CD4-positive, alpha-beta T cell treated with Interleukin-12 subunit alpha and Interleukin-12 subunit beta, for 1 hour (primary cell): ENCODE measurements at places on chromosomes 2 and 18.

- no peak for DNase-seq
Measured at GRCh38 chr2:239717706-239718105, 307.4 kb downstream of the NDUFA10 start.

GRCh38 chr18:63155910-63156773, 163.4 kb downstream of the BCL2 start:
- peak; percentile 38 for DNase-seq

GRCh38 chr2:238446371-238446770, 19.6 kb downstream of the ASB1 start:
- no peak for DNase-seq

GRCh38 chr2:69780921-69781320, 39.0 kb downstream of the ANXA4 start:
- DNase-seq = no peak

DNA sequence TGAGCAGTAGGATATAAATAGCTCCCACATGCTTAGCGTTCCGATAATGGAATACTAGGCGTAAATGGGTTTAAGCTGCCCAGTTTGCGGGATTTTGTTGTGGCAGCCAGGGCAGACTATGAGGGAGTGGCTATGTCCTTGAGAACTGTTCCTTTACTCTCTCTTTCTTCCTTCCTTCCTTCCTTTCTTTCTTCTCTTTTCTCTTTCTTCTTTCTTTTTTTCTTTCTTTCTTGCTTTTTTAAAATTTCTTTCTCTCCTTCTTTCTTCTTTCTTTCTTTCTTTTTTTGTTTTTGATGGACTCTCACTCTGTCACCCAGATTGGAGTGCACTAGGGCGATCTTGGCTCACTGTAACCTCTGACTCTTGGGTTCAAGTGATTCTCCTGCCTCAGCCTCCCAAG, 9.1 kb upstream of the PRELID3A start:
- no peak for DNase-seq

DNA sequence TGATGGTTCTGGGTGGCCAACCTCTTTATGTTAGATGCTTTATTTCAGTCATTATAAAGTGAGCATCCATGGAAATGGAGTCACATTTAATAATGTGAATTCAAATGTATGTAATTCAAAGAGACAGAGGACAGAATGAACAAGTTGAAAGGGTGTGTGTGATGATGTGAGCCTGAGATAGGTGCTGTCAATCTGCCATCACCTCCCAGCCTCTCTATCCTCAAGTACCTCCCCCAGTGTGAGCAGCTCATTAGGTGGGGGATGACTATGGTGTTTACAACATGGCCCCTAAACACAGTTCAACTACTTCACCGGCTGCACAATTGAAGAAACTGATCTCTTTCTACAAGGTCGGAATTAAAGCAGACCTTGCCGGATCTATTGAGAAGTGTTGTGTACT, 74.7 kb upstream of the IGFBP5 start:
- DNase-seq = no peak

GRCh38 chr2:31244101-31244500, 10.1 kb downstream of the EHD3 start:
- no peak for DNase-seq

GRCh38 chr2:20130821-20131645, 79.6 kb upstream of the LAPTM4A start:
- no peak for DNase-seq

DNA sequence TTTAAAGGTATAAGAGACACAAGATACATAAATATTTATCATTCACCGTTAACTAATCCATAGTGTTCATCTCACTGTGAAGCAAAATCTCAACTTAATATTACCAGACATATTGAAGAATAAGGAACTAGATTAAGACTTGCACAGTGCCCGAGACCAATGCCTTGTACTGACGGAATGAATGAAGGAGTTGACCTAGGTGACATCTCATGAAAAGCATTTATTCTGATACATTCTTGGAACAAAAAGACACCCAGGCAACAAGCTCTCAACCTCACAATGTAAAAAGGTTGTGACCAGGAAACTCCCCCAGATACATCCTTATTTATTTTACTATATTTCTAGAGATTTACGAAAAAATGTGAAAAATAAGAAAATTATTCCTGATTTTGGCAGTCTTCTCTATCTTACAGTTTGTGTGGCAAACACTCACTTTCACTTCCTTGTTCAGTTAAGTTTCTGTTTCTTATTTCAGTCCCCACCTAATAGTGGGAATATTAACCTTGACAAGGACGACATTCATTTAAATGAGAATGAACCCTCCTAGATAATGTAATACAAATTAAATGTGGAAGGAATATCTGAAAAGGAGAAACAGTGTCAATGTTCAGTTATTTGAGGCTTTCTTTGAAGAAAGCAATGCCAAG, 28.4 kb downstream of the M1AP start:
- DNase-seq = no peak

GRCh38 chr18:63707816-63708215, 5.1 kb downstream of the SERPINB11 start:
- DNase-seq = no peak

DNA sequence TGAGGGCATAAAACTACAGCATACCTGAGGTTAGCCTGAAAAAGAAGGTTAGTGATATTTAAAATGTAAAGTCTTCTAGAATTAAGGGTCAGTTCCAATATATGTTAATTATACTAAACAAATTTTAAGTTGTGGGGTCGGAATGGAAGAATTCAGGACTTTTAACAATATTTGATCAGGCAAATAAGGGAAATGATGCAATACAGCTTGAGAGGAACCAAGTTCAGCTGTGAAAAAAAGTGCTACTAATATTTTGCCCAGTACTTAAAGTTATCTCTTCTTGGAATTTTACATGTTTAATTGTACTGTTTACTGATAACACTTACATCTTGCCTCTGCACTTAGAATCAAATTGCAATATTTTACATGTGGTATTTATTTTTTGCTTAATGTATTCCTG, 345.5 kb upstream of the CWC22 start:
- no peak for DNase-seq

GRCh38 chr2:182240862-182241371, 185.9 kb downstream of the PDE1A start:
- peak; percentile 4 for DNase-seq

- DNase-seq = no peak
Measured at GRCh38 chr18:13501543-13501887, 224.8 kb downstream of the FAM210A start.
